ENCODE measurements at places on chromosomes 5 and 9. TPM values are rescaled to one million over a fixed set of nuclear protein-coding genes. Genes with fewer than 3 reads are reported as not detected.
A peak's percentile ranks its signal among the peaks of the same experiment; 100 is the strongest.

IL5 gene
- not detected for total RNA-seq

RUFY1 gene
- 51.8 TPM for total RNA-seq

GRIA1 gene
- total RNA-seq: 0.29 TPM

ANXA1 gene
- 803 TPM for total RNA-seq

LIX1 gene
- total RNA-seq: not detected

KLHL3 gene
- total RNA-seq: 6.2 TPM

CDHR2 gene
- not detected for total RNA-seq

GRCh38 chr5:11791792-11792191, 112.5 kb downstream of the CTNND2 start:
- no peak for DNase-seq

DNA sequence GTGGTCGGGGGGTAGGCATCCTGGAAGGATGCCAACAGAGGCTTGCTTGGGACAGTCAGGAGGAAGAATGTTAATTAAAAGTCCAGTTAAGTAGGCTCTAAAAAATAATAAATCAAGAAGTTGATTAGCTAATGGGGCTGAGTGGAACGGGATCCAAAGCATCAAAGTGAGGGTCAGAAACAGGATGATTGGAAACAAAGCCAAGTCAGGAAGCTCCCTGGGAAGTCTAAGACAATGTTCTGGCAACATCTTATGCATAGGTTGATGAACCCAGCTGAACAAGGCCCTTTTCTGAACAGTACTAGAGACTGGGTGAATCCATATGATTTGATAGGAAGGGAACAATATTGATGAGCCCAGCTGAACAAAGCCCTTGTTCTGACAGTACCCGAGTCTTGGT, 50.2 kb upstream of the STARD4 start:
- no peak for DNase-seq

DNA sequence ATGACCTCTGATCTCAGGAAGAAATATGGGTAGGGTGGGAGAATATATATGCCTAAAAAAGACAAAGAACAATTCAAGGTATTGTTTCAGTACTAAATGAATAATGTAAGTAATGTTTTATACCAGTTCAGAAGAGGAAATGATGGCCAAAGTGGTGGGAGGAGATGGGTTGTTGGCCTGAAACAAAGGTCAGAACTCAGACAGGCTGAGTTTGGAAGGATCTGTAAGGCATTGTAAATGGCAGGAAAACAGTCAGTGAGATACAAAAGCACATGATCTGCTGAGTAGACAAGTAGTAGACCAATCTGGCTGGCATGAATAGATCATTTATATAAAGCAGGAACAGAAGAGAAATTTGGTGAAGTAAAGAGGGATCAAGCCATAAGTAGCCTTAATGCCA, 175.8 kb upstream of the PLCXD3 start:
- no peak for DNase-seq

DNA sequence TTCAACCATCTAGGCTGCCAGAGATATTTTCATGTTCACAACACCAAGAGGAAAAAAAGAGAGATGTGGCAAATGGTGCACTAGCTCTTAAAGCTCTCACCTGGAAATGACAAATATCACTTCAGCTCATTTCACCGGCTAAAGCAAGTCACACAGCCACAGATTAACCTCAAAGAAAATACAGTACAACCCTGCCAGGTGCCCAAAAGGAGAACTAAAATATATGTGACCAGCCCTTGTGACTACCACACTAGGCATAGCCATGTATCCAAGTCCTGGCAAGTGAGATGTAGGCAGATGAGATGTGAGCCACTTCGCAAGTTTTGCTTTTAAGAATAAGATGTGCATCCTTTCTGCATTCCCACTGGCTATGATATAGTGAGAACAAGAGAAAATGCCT, 41.4 kb downstream of the AGTPBP1 start:
- DNase-seq: no peak

DNA sequence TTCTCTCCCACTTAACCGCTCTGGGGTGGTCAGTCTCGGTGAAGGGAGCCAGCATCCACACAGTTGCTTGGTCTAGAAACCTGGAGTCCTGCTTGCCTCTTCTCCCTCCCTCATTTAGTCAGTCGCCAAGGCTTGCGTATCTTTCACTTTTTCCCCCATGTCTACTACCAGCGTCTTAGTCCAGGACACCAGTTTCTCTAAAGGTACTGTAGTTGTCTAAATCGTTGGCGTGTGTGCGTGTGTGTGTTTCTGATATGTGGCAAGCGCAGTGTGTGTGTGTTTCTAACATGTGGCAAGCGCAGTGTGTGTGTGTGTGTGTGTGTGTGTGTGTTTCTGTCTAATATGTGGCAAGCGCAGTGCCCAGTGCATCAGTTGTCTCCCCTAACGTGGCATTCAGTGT, 641 bp downstream of the ATP6V1G1 start:
- no peak for DNase-seq

DNA sequence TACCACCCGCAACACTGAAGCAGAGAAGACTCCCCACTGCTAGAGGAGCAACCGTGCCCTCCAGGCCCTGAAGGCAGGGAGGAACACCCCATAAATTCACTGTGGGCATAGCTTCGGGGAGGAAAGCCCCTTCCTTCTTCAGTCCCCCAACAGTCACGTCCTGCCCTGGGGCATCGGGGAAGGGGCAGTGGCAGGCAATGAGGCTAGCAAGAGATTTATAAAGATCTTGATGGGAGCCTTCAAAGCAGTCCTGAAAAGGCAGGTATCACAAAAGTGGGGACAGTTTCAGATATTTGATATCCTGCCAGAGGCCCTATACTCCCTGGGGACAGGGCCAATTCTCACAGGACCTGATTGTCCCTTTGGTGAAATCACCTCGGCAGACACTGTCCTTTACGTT, 16.9 kb upstream of the TRIM14 start:
- DNase-seq: peak; percentile 19

DNA sequence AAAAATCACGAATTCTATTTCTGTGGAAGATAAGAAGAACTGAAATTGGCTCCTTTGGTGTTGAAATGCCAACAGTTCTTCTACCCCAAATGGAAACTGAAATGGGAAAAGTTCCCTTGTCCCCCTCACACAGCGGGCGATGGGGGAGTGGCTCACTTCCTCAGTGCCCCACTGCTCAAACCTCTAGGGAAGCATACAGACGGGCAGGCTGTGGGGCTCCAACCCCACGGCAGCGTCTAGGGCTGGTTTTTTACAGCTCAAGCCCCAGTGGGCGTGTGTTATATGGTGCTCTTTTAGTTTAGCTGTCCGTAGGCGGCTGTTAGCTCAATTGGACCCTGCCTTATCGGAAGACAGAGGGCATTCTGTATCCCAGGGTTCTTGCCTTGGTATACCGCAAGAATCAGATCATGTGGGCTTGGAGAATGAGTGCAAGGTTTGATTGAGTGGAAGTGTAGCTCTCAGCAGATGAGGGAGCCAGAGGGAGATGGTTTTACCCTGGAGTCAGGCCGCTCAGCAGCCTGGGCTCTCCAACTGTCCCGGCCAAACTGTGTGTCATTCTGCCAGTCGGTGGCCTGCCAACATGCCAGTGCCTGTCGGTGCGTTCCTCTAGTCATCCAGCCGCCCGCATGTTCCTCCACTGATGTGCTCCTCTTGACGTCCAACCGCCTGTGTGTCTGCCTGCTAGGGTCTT, 166.3 kb upstream of the ZNF608 start:
- no peak for DNase-seq

DNA sequence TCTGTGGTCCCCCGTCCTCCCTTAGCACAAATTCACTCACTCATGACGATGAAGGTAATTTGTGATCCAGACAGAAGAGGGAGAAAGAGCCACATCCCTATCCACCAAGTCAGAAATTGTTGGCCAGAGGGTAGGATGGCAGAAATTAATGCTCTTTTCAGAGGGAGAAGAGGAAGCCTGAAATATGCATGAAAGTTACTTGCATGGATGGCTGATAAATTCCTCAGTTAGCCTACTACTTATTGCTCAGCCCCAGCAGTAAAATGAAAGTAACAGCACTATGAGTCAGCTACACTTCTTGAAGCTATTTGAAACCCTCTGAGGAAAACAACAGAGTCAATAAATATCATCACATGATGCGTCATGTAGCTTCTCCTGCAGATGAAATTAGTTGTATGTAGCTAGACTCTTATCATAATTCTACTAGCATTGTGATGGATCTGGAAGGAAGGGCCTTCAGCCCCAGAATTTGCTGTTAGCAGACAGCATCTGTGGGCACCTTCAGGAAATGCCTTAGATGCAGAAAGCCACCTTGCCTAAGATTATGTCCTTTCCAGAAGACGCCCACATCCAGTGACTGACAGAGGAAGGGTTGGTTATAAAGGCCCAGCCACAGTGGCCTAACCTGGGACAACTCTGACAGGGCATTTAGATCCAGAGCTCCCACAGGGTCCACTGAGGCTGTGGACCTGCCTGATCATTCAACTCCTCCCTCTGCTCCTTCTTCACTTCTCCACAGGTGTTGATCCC, 81.2 kb upstream of the CCDC112 start:
- peak; percentile 93 for DNase-seq

GRCh38 chr9:14096258-14096922, 217.6 kb downstream of the NFIB start:
- no peak for DNase-seq

GRCh38 chr5:80275347-80275746, 19.5 kb upstream of the SERINC5 start:
- DNase-seq: no peak

DNA sequence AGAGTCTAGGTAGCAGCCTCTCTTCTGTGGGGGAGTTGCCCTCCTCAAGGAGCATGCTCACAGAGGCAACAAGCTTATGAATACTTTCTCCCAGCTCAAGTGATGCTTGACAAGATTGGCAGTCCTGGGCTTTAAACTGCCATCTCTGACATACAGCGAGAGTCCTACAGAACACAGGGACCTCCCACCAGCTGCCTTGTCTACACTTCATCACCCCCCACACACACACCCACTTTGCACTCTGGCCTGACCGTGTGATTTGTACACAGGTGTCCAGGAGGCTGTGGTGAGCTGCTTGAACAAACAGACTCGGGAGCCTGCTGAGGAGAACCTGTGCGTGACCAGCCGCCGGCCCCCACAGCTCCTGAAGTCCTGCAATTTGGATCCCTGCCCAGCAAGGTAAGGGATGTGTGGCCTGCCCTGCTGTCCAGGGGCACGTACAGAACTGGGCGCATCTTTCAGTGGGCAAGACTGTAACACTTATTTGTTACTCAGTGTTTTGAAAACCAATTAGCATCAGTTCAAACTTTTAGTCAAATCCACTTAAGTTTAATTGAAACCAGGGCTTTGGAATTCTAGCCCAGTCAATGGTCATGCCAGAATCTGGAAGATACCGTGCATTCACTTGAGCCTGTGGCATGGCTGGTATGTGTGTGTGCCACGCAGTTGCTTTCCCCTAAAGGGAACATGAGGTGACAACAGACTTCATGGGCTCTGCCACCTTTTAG, 247.5 kb downstream of the ADAMTSL1 start:
- no peak for DNase-seq

DNA sequence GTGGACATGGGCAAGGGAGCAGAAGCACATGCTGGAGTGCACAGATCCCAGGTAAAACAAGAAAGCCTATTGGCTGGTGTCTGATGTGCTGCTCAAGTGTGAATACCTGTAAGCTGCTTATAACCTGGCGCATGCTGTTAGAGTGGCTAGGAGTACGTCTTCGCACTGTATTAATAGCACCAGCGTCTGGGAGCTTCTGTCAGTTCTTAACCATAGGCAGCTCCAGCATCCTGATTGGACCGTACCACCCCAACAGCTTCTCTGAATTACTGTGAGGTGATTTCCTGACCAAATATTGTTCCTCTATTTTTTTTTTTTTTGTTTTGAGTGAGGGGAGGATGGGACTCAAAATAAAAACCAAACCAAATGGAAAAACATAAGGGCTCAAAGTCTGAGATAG, 987.6 kb downstream of the PTPRD start:
- no peak for DNase-seq

DNA sequence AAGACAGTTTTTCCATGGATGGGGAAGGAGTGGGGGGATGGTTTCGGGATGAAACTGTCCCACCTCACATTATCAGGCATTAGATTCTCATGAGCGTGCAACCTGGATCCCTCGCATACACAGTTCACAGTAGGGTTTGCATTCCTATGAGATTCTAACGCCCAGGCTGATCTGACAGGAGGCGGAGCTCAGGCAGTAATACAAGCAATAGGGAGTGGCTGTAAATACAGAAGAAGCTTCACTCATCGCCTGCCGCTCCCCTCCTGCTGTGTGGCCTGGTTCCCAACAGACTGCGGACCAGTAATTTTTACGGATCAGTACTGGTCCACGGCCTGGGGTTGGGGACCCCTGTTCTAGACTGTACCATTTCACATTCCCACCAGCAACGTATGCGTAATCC, 68.3 kb upstream of the OTULINL start:
- no peak for DNase-seq

DNA sequence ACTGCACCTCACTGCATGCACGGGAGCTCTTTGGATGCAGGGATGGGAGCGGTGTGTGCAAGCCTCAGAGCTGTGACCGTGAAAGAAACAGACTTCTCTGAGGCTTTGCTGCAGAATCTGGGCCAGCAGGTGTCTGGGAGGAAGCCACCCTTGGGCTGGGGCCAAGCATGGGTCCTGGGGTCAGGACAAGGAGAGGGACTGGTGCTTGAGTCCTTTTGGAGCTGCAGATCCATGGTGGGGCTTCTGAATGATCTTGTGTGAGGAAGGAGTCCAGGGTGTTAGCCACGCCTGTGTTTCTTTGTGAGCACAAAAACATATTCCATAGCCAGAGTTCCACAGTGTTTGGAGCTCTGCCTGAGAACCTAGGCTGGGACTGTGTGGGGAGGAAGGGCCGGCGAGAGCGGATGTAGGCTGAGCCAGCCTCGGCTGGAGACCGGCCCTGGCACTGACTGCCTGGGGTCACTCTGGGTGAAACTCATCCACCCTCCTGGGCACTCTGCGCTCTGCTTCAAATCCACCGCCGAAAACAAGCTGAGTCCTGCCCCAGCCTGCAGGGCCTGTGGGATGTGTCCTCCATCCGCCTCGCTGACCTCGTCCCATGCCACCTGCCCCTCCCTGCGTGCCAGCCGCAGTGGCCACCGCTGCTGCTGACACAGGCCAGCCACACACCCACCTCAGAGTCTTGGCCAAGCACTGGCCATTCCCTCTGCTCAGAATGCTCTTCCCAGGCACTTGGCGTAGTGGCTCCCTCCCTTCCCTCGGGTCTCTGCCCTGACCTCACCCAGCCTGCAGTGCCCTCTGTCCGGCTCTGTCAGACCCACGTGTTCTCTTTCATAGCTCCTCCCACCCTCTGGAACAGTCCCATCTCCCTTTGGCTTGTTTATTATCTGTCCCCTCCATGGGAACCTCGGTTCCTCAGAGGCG, 26.7 kb downstream of the ERGIC1 start:
- peak; percentile 95 for DNase-seq

DNA sequence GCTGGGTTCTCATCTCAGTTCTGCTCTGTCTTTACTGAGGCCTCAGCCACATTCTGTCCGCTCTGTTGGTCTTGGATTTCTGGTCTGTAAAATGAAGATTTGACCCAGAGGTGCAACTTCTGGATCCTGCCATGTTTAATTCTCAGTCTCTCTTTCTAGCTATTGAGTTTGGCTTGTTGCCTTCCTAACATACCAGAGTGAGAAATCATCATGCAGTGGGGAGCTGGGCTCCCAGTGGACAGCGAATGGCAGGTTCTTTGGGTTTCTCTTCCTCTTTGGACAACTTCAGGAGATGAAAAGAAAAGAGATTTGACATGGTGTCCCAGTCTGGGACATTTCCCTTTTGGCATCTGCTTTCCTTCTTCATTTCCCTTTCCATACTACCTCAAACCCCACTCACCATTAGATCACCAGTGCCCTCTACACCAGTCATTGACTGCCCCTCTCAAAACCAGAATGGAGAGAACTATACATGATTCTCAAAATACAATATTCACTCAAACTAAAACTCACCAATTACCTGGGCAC, 334.7 kb downstream of the ACTL7B start:
- DNase-seq: peak; percentile 86
